GOT3 (cell line): ENCODE measurements at places on chromosomes 16 and 17.

DNA sequence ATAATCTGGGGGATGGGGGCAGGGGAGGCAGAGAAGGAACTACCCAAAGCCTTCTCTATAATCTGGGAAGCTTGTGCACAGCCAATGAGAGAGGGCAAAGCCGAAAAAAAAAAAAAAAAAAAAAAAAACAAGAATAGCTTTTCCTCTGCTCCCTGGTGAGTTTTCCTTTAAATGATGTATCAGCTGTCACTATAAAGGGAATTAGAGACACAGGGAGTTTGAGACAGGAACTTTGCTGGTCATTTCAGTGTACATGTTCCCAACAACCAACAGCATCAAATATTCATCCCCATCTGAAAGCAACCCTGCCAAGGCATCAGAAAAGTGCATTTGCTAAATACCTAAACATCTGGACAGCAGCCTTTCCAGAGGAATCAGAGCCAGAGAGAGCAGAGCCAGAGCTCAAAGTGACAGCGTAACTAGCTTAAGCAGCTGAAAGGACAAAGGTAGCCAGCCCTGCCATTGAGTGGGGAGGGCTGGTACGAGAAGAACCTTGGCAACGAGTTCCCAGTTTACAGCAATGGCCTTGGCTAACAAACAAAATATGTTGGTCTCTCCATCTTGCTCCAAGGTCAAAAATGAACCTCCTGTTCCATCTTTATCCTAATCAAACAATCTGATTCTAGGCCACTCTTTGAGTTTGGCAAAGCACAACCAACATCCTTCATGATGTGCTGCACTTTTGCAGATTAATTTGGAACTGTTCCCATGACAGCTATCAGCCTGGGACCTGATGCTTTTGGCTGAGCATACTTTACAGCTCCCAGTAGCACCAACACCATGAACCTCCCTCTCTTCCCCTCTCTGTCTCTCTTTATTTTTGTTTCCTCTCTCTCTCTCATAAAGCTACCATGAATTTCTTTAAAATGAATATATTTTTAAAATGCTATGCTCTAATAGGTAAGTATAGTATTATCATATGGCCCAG is 143.7 kb upstream of the GNAO1 start:
- no peak for DNase-seq

DNA sequence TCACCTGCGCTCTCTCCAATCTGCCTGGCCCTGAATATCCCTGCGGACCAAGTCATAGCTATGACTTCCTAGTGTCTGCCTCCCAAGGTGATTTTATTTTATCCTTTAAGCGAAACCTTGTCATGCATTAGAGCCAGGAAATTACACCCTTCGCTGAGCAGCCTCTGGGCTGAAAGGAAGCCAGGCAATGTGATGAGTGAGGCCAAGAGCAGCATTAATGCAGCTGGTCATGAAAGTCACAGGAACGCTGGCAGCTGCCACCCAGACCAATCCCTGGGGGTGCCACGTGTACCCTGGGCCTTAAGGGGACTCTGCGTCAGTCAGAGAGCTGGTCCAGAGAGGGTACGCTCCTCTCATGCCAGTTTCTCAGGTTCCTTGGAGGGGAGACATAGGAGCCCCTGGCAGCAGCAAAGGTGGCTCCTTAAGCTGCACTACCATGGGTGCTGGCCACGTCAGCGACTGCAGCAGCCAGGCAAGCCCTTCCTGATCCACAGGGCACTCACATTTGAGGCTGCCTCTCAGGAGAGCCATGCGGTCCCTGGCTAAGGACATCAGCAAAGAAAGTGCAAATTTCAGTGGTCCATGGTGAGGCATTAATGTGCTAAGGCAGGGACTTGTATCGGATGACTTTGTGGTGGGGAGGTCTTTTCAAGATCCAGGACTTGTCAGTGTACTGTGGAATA is 42.7 kb upstream of the WSCD1 start:
- DNase-seq, result no peak

- no peak for DNase-seq
Measured at GRCh38 chr17:62064791-62065563, at the start of gene MED13. Gene MED13, minus strand, starts transcription at chr17:62065278. Its CDS starts 73 bp downstream, at chr17:62065205.

DNA sequence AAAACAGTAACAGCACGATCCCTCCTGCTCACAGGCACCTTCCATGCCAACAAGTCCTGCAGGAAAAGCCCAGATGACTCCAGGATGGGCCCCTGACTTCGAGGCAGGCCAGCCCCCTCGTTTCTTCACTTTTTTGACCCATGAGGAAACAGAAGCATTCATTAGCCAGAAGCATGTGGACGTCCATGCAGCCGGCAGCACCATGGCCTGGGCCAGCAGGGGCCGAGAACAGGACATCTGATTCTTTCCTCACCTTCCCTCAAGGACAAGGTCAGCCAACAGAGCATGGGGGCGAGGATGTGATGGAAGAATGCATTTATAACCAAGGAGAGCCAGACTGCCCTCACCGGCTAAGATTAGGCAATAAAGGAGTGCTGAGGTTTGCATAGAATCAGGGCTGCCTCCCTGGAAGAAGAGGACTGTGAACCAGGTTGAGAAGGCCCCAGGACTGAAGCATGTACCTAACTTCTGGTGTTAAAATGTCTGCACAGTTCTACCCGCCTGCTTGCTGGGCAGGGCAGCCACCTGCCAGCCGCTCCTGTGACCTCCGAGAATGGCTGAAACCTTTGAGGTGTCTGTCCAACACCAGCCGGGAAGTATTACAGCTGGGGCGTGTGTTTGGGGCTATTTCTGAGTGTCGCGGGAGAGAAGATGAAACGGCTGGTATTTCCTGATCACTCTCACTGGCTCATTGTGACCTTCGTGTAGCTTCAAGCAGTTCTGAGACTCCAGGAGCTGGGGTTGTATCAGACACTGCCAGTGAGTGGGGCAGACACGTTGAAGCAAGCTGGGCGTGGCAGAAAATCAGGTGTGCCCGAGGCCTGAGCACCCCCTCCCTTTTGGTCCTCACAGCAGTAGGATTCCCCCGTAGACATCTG is 94.0 kb upstream of the TNRC6C start:
- DNase-seq, result no peak

- DNase-seq, result no peak
Measured at GRCh38 chr17:50316016-50316587, 29.8 kb upstream of the XYLT2 start.

- DNase-seq, result no peak
Measured at GRCh38 chr16:10067406-10067805, 114.8 kb downstream of the GRIN2A start.

DNA sequence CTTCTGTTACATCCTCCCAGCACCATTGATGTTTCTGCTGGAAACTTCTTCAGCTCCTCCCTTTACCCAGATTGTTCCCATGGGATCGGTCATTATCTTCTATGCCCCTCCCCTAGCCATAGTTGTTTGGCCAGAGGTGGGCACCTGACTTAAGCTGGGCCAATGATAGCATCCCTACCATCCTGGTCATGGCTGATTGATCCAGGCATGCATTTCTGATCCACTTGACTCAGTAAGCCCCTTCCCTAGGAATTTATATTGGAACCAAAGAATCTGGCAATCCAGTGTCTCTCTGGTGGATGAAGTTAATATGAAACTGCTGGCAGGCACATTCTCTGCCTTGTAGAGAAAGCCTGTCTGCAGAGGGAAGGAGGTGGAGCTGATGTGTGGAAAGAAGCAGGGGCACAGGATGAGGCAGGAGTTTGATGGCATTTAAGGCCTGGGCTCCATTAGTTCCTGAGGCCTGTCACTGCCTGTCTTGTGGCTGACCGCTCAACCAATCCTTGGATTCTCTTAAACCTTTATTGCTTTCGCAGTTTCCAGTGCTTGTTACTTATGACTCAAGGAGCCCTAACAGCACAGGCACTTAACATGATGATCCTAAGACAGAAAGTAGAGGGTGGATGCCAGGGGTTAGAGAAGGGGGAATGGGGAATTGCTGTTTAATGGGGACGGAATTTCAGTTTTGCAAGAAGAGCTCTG is 152.4 kb downstream of the ABCC12 start:
- DNase-seq, result no peak

DNA sequence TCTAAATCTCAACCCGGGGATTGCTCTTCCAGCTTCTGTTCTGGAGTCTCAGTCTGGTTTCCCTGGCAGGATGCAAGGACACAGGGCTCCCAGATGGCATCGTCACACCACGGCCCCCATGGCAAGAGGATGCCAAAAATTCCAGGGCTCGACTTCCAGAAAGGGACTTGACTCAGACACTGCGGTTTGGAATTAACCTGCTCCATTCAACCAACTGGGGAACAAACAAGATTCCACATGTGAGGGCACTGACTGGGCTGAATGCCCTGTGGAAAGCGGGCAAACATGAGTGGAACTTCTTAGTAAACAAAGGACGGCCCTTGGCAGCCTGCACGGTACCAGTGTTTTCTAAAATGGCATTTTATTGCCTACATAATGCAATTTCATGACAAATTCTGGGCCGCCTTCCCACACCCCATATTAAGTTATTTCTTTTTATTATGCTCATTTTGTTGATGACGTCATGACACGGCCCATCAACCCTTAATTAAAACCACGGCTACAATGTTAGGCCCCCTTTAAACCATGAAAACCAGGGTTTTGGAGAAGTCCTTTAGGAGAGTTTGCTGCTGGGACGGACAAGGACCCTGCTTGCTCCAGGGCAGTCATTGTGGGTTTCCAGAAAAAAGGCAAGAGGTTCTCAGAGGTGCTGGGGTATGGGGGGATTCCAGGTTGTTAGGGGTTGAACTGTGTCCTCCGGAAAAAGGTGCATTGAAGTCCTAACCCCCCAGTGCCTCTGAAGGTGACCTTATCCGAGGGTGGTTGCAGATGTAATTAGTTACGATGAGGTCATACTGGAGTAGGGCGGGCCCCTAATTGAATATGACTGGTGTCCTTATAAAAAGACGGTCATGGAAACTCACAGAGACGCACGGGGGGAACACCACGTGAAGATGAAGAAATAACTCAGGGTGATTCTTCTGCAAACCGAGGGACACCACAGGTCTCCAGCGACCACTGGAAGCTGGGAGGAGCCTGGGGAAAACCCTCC is 205.6 kb downstream of the FOXL1 start:
- no peak for DNase-seq

- no peak for DNase-seq
Measured at GRCh38 chr17:34981538-34982241, 1.4 kb downstream of the LIG3 start.

DNA sequence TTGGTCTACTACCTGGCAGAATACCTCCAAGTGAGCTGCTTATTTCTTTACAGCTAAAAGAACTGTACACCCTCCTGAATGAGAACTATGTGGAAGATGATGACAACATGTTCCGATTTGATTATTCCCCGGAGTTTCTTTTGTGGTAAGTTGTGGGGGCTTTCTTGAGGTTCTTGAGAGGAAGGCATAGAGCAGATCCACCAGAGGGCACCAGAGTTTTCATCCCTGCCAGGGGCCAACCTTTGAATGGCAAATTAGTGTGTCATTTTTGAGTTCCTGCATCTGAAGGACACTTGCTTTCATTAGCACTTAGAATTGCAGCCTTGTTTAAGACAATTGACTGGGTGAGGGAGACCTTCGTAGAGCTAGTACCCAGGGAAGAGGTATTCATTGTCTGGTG is 35.0 kb downstream of the NMT1 start:
- DNase-seq, result no peak

DNA sequence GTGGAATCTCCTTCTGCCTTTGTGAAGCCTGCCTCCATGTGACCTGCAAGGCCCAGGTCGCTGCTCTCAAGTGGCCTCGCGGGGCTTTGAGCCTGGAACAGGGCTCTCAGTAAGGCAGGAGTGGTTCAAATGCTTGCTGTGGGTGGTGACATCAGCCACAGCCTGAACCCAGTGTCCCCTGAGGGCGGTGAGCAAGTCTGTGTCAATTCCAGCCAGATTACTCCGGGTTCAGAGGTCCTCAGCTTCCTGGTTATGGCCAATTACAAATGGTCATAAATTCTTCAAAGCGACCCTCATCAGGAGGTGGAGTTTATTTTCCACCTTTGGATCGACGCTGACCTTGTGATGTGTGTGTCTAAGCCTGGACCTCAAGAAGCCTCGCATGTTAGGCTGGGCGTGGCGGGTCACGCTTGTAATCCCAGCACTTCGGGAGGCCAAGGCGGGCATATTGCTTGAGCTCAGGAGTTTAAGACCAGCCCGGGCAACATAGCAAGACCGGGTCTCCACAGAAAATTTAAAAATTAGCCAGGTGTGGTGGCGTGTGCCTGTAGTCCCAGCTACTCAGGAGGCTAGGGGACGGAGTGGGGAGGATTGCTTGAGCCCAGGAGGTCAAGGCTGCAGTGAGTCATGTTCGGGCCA is 17.3 kb downstream of the LGALS3BP start:
- no peak for DNase-seq

- DNase-seq, result no peak
Measured at GRCh38 chr16:15642557-15643047, 352 bp downstream of the MARF1 start.

DNA sequence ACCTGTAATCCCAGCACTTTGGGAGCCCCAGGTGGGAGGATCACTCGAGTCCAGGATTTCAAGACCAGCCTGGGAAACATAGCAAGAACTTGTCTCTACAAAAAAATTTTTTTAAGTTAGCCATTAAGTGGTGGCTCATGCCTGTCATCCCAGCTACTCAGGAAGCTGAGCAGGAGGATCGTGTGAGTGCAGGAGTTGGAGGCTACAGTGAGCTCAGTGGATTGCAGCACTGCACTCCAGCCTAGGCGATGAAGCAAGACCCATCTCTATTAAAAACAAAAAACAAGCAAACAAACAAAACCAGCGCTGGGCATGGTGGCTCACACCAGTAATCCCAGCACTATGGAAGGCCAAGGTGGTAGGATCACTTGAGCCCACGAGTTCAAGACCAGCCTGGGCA is 38.0 kb downstream of the HEATR3 start:
- no peak for DNase-seq

DNA sequence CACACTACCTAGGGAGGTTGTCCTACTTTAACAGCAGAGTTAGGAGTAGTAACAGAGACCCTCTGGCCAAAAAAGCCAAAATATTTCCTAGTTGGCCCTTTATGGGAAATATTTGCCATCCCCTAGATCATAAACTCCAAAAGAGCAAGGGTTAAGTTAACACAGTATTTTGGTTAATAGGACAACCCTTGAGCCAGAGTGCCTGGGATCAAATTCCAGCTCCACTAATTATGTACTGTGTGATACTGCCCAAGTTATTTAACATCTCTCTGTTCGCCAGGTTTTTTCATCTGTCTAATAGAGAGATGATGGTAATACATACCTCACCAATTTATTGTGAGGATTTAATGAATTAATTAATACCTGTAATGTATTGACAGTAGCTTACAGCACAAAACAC is 767.4 kb downstream of the KCNJ2 start:
- no peak for DNase-seq

DNA sequence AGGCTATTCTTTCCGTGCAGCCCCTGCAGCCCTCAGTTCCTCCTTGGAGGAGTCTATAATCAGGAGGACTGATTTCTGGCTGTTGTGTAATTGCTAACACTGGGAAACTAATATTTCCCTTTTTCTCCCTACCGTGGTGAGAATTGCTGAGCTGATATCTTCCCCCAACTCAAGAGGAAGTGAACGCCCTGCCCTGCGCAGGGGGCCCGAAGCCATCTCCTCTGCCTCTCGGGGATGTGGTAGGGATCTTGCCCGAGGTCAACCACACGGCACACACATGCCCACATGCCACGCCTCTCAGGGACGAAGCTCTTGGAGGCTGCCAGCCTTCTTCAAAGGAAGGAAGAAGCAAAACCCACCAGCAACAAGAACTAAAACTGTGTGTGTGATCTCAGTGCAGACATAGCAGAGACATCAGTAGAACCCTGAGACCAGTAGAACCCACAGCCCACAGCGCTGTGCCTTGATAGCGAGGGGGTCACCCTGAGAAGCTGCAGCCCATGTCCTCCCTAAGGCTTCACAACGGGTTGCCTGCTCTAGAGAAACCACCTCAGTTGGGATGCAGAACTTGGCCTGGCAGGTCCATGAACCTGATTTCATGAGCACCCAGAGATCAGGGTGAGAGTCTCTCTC is 8.9 kb upstream of the ULK2 start:
- no peak for DNase-seq
